Stimulated activated CD4-positive, alpha-beta T cell treated with anti-CD3 and anti-CD28 coated beads, Interleukin-1b, Interleukin-23, amount 100 ng/mL, for 1 hour (primary cell): ENCODE measurements at places on chromosomes 4 and X.

GRCh38 chr4:177308125-177308524 lies 1.5 kb upstream of the NEIL3 start:
- DNase-seq = no peak

DNA sequence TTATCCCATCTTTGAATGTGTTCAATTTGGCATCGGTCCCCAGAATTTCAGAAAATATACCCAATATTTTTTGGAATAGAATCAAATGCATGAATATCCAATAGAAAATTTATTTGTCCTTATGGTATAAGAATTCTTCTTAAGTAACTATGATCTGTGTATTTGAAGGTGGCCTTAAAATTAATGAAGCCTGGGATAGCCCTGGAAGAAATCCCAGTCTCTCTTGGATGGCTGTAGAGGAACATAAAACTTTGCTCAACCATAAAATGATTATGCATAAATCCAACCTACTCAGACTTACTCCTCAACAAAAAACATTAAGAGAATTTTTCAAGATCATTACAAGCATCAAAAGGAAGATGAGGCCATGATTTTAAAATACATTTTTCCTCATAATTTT lies 269.4 kb upstream of the SMIM31 start:
- no peak for DNase-seq

- no peak for DNase-seq
Measured at GRCh38 chr4:153785910-153786721, 2.8 kb downstream of the SFRP2 start.

DNA sequence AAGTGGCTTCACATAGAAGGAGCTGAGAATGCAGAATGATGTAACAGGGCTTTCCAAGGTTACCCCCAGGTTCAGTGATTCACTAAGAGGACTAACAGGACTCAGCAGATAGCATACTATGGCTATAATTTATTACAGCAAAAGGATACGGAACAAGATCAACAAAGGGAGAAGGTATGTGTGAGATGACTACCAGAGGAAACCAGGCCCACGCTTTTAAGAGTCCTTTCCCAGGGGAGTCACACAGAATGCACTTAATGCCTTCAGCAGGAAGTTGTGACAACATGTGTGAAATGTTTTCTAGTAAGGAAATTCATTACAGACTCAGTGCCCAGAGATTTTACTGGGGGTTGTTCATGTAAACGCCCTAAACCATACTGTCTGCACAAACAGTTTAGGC lies 373.6 kb upstream of the MAGEB2 start:
- DNase-seq = no peak

DNA sequence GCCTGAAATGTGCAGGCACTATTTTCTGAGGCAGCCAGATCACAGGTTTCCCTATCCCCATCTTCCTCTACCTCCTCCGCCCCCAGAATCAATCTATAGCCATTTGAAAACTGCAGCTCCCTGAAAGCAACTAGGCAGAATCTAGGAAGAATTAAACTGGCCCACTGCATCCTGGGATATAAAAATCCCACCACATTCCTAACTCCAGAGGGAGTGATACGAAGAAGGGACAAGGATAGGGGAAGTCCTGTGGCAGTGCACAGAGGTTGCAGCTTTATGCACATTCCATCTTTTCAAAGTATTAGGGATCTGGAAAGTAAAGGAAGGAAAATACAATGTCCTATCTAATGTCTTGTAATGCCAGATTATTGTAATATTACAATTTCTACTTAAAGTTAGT lies 18.3 kb upstream of the HERC3 start:
- no peak for DNase-seq

GRCh38 chrX:118978451-118978850 lies 4.0 kb downstream of the LONRF3 start:
- DNase-seq = no peak

DNA sequence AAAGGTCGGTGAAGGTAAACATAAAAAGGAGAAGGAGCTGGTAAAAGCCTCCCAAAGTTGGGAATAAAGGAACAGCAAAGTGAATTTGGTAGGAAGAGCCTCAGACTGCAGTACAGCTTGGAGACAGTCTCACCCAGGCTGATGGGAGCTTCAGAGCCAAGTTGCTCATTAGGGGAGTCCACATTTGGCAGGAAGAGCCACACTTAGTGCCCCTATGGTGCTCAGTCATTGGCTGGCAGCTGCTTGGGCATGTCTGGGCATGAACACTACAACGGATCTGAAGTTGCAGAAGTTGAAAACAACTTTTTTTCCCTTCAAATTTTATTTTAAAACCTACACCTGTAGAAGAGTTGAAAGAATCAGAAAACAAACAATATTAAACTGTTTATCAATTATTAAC lies 2497.3 kb downstream of the ARAP2 start:
- DNase-seq = no peak

GRCh38 chr4:85939595-85939994 lies 420.3 kb downstream of the MAPK10 start:
- no peak for DNase-seq

DNA sequence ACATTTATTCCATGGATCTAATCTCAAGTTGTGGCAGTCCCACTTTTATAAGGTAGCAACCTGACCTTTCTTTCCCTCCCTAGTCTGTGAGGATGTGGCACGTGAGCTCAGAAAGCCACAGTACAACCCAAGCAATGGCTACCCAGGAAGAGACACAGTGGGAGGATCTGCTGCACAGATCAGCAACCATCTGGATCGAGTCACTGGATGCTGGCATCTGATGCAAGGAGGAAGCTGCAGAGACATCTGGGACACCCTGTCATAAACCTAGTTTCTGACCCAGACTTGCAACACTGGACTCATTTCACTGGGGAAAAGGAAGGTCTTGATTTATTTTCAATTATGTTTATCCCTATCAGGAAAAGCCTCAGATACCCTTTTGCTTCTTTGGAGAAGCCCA lies 327.1 kb downstream of the PAPSS1 start:
- no peak for DNase-seq

- no peak for DNase-seq
Measured at GRCh38 chr4:138290805-138291204, 48.7 kb upstream of the SLC7A11 start.

- DNase-seq = no peak
Measured at GRCh38 chr4:123529278-123529568, 132.6 kb downstream of the SPRY1 start.

DNA sequence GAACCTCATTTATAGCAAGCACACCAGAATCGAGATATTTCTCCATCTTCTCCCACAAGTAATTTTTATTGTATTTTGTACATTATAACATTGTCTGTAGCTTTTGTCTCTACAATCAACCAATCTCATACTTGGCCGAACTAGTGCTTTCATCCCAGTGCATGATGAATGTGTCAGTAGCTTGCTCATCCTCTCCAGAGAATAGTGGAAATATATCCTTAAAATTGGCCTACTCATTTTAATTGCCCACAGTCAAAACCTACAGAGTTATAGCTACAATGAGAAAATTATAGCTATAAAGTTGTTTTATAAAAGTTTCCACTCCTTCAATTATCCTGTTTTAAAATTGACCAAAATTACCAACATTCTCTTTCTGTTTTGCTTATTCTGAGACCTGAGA lies 103.8 kb downstream of the MAPK10 start:
- DNase-seq = no peak

GRCh38 chr4:48255072-48255958 lies 14.3 kb downstream of the TEC start:
- DNase-seq = no peak

DNA sequence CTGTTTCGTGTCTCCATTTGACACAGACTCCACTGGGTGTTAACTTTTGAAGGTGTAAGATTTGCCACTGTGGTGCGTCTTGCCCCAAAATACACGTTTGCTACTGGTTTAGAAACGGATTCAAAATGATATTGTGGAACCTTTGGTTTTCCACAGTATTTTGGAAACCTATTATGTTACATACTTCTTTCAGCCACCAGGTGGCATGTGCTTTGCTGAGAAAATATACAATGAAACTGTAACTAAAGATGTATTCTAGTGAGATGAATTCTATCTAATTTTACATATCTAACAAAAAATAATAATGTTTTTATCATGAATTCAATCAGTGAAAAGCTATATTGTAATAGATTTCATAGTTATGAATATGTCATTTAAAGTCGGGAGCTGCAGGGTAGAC lies 28.4 kb upstream of the SLITRK4 start:
- no peak for DNase-seq

GRCh38 chr4:40502220-40502619 lies 127.4 kb downstream of the RBM47 start:
- no peak for DNase-seq

DNA sequence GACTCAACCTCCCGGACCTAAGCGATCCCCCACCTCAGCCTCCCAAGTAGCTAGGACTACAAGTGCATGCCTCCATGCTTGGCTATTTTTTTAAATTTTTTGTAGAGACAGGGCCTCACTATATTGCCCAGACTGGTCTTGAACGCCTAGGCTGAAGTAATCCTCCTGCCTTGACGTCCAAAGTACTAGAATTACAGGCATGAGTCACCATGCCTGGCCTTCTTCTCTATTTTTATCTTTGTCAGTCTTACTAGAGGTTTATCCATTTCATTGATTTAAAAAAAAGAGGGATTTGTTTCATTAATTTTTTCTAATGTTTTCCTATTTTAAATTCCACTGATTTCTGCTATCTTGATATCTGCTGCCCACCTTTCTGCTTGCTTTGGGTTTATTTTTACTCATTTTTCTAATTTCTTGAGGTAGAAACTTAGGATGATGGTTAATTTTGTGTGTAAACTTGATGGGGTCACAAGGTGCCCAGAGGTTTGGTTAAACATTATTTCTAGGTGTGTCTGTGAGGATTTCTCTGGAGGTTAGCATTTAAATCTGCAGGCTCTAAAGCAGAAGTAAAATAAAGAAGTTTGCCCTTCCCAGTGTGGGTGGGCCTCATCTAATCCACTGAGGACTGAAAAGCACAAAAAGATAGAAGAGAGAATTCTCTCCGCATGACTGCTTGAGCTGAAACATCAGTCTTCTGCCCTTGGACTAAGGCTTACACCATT lies 116.2 kb upstream of the DCLK2 start:
- no peak for DNase-seq

GRCh38 chrX:47523713-47524166 lies 37.3 kb upstream of the ARAF start:
- DNase-seq = no peak

DNA sequence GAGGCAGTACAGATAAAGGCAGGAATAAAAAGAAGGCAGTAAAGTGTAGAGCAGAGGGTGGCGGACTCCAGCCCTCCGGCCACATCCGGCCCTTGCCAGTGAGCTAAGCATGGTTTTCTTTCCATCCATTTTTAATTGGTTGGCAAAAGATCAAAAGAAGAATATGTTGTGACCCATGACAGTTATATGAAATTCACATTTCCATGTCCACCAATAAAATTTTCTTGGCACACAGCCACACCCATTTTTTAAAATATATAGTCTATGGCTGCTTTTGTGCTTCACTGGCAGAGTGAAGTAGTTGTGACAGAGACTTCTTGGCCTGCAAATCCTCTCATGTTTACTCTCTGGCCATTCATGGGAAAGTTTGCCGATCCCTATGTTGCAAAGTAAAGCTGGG lies 29.8 kb downstream of the SLC9A6 start:
- DNase-seq = no peak

DNA sequence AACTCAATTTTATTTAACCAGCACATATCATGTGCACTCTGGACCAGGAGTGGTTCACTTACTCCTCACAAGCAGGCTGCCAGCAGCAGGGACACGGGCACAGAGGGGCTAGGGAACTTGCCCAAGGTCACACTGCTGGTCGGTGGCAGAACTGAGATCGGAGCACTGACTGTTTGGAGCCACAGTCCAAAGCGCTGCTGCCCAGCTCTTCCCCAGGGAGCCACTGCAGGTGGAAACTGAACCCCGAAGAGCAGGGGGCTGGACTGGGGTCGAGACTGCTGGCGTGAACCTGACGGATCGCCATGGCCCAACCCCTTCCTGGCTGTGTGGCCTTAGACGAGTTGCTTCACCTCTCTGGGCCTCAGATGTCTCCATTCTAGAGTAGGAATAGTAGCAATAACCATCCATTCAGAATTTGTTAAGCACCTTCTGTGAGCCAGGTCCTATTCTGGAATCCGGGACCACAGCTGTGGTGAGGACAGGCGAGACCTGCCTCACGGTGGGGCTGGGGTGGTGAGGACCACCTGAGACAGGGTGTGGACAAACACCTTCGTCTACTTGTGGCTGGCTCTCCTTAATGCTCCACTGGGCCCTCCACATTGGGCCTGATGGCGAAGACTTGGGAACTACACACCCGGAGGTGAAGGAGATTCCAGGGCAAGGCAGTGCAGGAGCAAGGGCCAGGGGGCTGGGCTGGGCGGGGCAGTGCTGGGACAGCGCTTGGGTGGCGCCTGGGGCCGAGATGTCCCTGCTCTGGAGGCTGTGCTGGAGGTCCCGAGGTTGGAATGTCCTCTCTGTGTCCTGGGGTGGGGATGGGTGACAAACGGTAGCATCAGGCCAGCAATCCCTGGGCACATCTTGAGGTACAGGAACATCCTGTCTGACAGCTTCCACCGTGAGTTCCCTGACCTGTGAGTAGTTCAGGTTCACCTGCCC lies 32.0 kb upstream of the KIAA0232 start:
- no peak for DNase-seq

DNA sequence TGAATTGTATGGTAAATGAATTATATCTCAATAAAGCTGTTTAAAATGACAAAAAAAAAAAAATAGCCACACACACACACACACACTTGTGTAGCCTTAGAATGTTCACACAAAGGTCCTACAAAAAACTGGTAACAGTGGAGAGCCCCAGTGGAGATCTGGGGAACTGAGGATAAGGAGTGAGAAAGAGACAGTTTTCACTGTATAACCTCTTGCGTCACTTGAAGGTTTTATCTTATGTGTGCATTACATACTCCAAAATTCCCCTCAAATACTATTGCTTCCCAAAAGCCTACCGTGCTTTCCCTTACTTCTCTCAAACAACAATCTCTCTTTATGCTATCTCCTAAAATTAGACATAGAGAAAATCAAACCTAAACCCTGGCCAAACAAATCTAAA lies 67.8 kb downstream of the SMC1A start:
- DNase-seq = no peak
